ENCODE measurements at places on chromosomes 6 and 20. TPM values are rescaled to one million over a fixed set of nuclear protein-coding genes. Genes with fewer than 3 reads are reported as not detected.

DNA sequence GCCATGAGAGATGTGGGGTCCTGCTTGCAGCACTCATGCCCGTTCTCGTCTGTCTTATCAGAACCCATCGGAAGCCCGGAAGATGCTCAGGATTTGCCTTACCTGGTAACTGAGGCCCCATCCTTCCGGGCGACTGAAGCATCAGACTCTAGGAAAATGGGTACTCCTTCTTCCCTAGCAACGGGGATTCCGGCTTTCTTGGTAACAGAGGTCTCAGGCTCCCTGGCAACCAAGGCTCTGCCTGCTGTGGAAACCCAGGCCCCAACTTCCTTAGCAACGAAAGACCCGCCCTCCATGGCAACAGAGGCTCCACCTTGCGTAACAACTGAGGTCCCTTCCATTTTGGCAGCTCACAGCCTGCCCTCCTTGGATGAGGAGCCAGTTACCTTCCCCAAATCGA, 8.3 kb downstream of the PI16 start:
- H3K4me3 ChIP-seq = no peak overlapping the region
- H3K4me1 ChIP-seq = no peaks in the 10 kb centered on the region
- no peak overlapping the region for H3K27ac ChIP-seq
- H3K36me3 ChIP-seq = peaks cover 12% of the 10 kb centered on the region
- DNase-seq = peak; percentile 80

GRCh38 chr6:37705239-37706051, 7.8 kb upstream of the MDGA1 start:
- peak overlapping the region; percentile 74 for H3K27ac ChIP-seq
- peak overlapping the region; percentile 41 for H3K4me3 ChIP-seq
- H3K4me1 ChIP-seq = peaks cover 14% of the 10 kb centered on the region
- no peaks in the 10 kb centered on the region for H3K27me3 ChIP-seq

- no peaks in the 10 kb centered on the region for H3K27me3 ChIP-seq
- H3K27ac ChIP-seq = no peak overlapping the region
- no peak overlapping the region for H3K4me3 ChIP-seq
- no peaks in the 10 kb centered on the region for H3K4me1 ChIP-seq
- H3K36me3 ChIP-seq = no peaks in the 10 kb centered on the region
Measured at GRCh38 chr20:7366189-7366588, 574.1 kb downstream of the HAO1 start.

- H3K27me3 ChIP-seq = no peaks in the 10 kb centered on the region
- H3K27ac ChIP-seq = no peak overlapping the region
- H3K4me3 ChIP-seq = no peak overlapping the region
- H3K4me1 ChIP-seq = no peaks in the 10 kb centered on the region
- H3K36me3 ChIP-seq = no peaks in the 10 kb centered on the region
- DNase-seq = no peak
Measured at GRCh38 chr6:72238900-72239299, 352.6 kb downstream of the RIMS1 start.

- no peaks in the 10 kb centered on the region for H3K36me3 ChIP-seq
- no peak for DNase-seq
- no peaks in the 10 kb centered on the region for H3K4me1 ChIP-seq
Measured at GRCh38 chr20:11867291-11867919, 50.3 kb upstream of the BTBD3 start.

- peak overlapping the region; percentile 94 for H3K27ac ChIP-seq
- H3K36me3 ChIP-seq = peaks cover 27% of the 10 kb centered on the region
- H3K4me1 ChIP-seq = peaks cover 47% of the 10 kb centered on the region
- H3K4me3 ChIP-seq = peak overlapping the region; percentile 59
- peak; percentile 69 for DNase-seq
- no peaks in the 10 kb centered on the region for H3K27me3 ChIP-seq
Measured at GRCh38 chr6:30615958-30616810, 859 bp downstream of the PPP1R10 start.

DNA sequence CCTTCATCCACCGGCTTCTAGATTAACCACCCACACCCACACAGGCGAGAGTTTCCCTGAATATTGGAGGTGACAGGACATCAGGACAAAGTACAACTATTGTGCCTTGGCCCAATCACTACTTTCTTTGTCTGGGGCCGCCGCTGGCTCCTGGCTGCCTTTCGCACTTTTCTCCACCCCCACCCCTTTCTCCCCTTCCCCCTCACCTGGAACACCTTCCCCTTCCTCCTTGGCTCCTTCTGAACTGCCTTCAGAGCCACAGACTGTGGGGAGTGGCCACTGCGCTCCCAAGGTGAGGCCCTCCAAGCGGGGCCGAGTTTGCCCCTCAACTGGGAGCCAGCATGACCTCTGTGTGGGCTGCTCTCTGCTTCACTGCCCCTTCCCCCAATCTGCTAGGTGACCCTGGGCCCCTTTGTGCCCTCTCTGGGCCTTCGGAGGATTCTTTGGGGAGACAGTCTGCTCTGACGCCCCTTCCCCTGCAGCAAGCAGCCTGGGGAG, 3.0 kb upstream of the VEGFA start:
- H3K27ac ChIP-seq = no peak overlapping the region
- peaks cover 13% of the 10 kb centered on the region for H3K4me1 ChIP-seq
- no peak overlapping the region for H3K4me3 ChIP-seq
- peak; percentile 44 for DNase-seq
- H3K27me3 ChIP-seq = no peaks in the 10 kb centered on the region

- DNase-seq = no peak
- H3K27me3 ChIP-seq = no peaks in the 10 kb centered on the region
- H3K27ac ChIP-seq = no peak overlapping the region
- H3K4me3 ChIP-seq = no peak overlapping the region
Measured at GRCh38 chr20:37816003-37816402, 86.9 kb upstream of the VSTM2L start.

GRCh38 chr6:27494103-27494502, 21.2 kb upstream of the ZNF184 start:
- no peak for DNase-seq
- H3K36me3 ChIP-seq = no peaks in the 10 kb centered on the region
- no peaks in the 10 kb centered on the region for H3K4me1 ChIP-seq
- H3K27ac ChIP-seq = no peak overlapping the region
- H3K27me3 ChIP-seq = peaks cover 54% of the 10 kb centered on the region

The VWA7 gene
- 3.6 TPM for polyA plus RNA-seq

The KCNK15 gene
- 0.60 TPM for polyA plus RNA-seq
